ENCODE measurements at places on chromosomes 12 and 14. TPM values are rescaled to one million over a fixed set of nuclear protein-coding genes. Genes with fewer than 3 reads are reported as not detected.

Gene ARL6IP4
- 112 TPM for total RNA-seq

Gene ADCY4
- total RNA-seq = 10.5 TPM

Gene ADAM20
- total RNA-seq = 2.9 TPM

DNA sequence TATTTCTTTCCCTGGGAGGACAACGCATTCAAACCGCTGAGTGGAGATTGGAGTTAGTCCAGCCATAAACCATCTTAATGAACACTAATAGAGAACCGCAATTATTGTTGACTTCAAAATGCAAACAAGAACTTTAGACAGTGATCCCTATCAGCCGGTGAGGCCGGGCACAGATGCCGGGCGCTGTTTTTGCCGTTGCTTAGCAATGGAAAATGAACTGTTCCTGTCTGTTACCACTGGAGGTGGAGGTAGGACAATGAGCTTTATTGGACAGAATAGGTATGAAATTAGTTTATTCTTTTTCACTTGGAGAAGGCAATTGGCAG is 216.8 kb downstream of the TTC8 start:
- no peak for ATAC-seq

DNA sequence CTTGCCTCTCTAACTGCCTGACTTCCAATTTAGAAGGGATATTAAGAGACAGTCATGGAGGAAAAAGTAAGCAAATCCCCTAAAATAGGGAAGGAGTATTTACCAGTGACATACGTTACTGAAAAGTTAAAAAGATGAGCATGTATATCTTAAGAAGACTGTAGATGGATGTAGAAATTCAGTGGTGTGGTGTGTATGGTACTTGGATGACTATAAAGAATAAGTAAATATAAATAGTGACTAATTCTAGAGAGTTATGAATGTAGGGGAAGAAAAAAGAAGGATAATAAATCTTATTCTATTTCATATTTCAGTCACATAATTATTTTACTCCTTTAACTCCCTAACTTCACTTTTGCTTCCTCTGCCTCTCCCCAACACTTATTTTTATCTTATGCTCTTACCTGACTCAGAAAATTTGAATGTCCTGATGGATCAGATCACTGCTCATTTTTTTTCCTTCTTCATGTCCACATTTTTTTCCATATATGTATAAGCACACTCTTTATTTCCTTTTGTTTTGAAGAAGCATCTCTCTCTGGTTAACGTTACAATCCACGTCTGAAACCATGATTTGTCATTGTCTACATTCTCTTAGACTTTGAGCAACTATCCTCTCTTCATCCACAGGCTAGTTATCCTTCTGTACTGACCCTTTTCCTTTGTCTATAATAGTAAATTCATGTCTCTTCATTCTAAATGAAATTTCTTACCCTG is 422.7 kb upstream of the SYT1 start:
- ATAC-seq = no peak

DNA sequence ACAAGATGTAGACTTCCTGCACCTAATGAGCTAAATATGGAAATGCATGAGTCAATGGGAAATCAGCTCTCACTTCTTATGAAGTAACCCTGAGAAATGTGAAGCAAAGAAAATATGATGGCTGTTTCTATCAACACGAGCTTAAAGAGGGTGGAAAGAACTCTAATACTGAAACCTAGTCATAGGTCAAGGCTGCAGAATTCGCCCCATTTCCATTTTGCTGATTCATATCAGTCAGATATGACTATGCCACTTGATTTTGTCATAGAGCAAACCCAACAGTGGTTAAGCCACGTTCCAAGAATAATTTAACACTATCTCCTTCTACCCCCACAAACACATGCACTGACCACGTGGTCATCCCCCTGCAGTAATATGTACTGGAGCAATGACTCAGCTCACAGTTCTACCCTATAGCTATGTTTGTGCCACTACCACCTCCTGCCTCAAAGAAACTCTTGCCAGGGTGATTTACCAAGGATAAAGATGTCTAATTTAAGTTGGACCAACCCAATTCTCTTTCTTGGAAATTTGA is 157.5 kb downstream of the TMTC3 start:
- peak; percentile 90 for ATAC-seq
